T-helper 2 cell (primary cell): ENCODE measurements at places on chromosomes 7 and 10.

DNA sequence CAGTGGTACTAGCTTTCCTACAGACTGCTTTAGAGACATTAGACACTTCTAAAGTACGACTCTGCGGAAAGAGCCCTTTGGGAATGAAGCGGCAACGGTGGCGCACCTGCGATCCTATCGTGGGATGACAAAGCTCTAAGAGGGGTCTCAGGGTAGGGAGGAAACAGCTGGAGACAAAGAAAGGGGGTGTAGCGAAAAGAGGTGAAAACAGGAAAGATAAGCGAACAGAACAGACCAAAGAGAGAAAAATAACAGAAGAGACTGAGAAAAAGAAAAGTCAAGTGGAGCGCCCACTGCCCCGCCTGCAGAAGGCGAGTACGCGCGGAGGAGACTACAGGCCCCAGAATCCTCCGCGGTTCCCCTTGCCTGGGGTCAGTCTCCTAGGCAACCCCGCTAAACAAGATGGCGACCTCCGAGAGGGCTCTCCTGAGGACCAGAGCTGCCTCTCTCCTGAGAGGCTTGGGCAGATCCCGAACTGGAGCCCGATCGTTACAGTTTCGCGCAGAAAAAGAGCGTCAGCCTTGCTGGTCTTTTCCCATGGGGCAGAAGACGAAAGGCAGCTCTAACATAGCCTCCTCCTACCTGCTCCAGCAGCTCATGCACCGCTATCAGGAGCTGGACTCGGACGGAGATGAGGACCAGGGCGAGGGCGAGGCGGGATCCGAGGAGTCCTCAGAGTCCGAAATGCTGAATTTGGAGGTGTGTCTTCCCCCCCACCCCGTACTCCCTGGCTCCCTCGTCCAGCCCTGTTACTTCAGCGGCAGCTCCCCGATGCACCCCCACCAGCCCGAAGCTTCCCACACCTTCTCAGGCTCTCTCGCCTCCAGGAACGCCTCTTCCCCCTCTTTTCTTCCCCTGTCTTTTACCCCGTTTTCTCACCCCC, at the start of gene LRGUK:
LRGUK (plus strand) TSS at position 375 of the 883 bp plus-strand sequence; CDS start at position 403, 28 bp downstream.
- DNase-seq = peak; percentile 79

- no peak for DNase-seq
These were observed 87.3 kb downstream of the IDE start for GRCh38 chr10:92486637-92487036.

DNA sequence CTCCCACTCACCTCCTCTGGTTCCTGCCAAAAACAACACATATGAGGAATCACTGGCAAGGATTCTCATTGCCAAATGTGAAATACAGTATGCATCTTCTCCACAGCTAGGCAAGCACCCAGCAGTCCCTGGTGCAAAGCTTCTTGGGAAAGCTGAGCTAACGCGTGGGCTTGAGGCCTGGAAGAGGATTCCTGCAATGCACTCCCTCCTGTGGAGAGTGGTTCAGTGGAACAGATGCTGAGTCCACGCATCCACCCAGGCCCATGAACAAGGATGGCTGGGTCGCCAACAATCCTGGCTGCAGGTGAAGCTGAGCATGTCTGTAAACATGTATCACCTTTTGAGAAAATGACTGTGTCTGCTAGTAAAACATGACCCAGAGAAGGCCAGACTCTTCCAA, 113.2 kb upstream of the CHST15 start:
- no peak for DNase-seq

GRCh38 chr7:28862595-28863272, 95.4 kb downstream of the TRIL start:
- no peak for DNase-seq

DNA sequence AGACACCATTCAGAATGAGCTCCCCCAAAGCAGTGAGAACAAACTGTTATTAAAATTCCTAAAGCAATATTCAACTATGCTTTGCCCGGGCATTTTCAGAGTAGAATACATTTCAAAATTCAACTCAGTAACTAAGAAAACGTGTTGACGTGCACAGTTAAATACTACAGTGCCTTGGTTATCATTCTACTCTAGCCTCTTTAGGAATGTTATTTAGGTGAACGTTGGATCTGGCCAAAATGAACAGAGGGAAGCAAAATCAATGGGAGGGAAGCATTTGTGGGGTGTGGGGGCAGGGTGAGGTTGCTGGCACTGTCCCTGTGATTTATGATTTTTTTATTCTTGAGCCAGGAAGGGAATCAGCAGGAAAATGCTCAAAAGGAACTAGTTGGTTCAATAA, 27.5 kb downstream of the RSU1 start:
- no peak for DNase-seq

DNA sequence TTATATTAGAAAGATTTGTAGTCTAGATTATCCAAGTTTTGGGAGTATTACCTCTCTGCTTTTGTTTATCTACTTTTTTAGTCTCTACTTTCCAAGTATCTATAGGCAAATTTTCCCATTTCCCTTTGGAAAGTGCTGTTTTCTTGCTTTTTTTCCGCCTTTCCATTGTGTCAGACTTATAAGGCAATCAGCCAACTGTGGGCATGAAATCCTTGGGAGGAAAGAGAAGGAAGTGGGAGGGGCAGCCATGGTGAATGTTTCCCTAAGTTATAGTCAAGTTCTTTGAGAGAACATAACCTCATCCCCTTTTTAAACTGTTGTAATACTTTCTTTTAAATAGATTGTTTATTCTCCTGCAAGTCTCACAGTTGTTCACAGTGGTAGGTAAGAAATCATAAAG, 52.6 kb downstream of the PTEN start:
- no peak for DNase-seq

- no peak for DNase-seq
These were observed 19.1 kb upstream of the LEP start for GRCh38 chr7:128221929-128222403.

DNA sequence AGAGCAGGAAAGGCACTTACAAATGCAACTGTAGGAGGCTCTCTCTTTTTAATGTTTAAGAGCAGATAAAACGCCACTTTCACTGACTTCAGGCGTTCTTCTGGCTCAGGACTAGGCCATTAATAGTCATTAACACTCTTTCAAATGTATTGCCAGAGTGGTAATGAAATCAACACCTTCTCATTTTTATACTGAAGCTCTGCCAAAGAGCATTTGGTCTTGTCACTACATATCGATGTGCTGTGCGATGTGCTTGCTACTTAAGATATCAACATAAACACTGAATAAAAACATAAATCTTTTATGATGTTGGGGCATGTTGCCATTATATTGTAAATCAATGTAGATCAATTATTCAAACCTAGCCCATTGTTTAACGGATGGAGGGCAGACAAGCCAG, 634.7 kb downstream of the ARL4A start:
- no peak for DNase-seq

- peak; percentile 63 for DNase-seq
These were observed 24.0 kb upstream of the RNF32 start for GRCh38 chr7:156616269-156617202.

DNA sequence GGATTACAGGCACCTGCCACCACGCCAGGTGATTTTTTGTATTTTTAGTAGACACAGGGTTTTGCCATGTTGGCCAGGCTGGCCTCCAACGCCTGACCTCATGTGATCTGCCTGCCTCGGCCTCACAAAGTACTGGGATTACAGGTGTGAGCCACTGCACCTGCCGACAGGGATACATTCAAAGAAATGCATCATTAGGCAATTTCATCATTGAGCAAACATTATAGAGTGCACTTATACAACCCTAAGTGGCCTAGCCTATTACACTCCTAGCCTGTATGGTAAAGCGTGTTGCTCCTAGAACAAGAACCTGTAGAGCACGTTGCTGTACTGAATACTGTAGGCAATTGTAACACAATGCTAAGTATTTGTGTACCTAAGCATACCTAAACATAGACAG, 350.3 kb downstream of the GALNT17 start:
- DNase-seq = no peak

DNA sequence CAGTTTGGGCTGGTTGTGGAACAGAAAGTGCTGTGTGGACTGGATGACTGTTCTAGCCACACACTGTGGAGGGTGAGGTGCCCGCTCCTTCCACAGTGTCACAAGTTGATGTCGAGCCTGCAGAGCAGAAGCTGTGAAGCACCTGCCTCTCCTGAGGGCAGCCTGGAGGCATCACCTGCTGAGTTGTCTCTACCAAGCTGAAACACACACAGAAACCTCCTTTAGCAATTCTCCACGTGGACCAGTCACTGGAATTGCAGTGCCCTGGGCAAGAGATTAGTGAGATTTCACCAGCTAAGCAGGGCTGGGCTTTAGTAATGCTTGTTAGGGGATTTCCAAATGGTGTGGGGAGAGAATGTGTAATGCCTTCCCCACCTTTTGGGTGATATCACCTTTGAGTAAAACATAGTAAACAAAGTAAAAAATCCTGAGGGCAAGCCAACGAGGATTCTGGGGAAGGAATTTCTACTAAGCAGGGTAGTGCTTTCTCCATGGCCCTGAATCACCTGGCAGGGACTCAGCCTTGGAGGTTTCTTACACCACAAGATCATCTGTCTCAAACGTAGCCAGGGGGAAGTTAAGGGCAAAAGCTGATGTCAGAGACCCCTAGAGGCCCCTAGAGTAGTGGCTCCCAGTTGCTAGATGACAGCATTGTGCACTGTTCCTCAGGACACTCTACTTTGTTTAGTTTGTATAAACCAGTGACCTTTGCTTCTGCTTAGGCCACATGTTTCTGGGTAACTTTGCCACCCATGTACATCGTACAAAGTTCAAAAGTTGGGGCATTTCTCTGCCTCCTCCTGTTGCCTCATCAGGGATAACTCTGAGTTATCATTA, 233.1 kb upstream of the IGFBP3 start:
- DNase-seq = no peak
